A673 (cell line): ENCODE measurements at places on chromosomes 5 and 9. TPM values are rescaled to one million over a fixed set of nuclear protein-coding genes. Genes with fewer than 3 reads are reported as not detected.

Gene SCAMP1
- 28.7 and 30.2 TPM in 2 replicates for total RNA-seq

Gene PLPP7
- not detected in 2 replicates for total RNA-seq

Gene PCDHB4
- 2.4 and 2.7 TPM in 2 replicates for total RNA-seq

Gene OTULINL
- 0.13 and 0.59 TPM in 2 replicates for total RNA-seq

Gene ARHGAP26
- 25.5 and 25.8 TPM in 2 replicates for total RNA-seq

Gene UCK1
- total RNA-seq = 48.0 and 51.6 TPM in 2 replicates

DNA sequence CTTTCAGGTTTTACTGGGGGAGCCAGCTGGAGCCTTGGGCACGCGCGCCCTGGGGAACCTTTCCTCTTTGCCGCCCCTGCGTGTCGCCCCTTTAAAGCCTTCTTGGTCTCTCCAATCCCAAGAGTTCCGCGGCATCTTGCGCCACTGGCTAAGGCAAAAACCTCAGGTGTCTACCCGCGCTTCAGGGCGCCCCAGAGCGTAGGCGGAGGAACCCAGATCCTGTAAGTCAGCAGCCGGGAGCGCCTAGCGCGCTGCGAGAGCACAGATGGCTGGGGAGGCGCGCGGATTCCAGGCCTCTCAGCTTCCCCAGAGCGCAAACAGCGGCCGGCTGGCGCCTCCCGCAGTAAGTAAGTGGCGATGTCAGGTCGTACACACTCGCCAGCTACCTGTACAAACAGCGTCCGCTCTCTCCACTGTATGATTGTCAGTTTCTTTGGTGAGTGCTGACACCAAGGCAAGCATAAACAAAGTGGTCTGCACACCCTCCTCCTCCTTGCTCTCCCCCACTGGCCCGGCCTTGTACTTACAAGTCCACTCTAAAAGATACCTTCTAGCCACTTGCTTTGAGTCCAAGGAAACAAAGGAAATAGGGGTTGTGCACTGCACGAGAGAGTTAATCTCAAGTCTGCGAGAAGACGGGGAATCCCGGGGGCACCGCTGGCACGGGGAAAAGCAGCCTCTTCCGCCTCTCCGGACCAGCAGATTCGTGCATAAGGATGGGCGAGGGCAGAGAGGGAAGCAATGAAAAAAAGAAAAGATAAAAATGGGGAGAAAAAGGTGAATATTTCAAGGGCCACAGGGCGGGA, 2.9 kb downstream of the HTR1A start:
- no peak overlapping the region for H3K27ac ChIP-seq
- no peak overlapping the region for H3K4me3 ChIP-seq
- peak; percentile 15 for DNase-seq
- peaks cover 55% of the 10 kb centered on the region for H3K27me3 ChIP-seq

DNA sequence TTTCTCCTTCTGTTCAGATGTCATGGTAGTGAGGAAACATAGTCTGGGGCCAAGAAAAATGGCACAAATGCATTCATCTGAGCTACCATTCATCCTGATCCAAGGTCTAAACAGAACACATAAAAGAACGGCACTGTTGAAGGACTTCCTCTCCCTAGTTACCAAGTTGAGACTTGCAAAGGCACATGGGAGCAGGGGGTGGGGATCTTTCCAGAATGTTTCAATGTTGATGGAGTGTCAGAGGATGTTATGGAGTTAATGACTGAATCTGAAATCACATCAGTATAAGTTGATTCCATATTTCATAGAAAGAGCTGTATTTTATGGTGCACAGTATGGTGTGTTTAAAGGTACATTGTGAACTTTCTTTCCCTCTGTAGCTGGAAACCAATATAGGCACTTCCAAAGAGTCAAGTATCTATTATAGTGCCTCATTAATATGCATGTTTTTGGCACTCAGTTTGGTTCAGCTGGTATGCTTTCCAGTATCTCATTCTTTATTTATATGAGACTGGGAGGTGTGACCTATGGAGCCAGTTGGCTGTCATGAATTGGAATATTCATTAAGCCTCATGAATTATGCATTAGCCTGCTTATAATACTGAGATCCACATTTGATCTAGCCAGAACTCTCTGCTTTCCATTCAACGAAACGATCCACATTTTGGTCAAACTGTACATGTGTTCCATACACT, 603.0 kb downstream of the NR2F1-AS1 start:
- peak; percentile 25 for DNase-seq
- no peaks in the 10 kb centered on the region for H3K36me3 ChIP-seq
- H3K27me3 ChIP-seq = no peaks in the 10 kb centered on the region
- H3K4me3 ChIP-seq = no peak overlapping the region

- peak; percentile 31 for DNase-seq
- no peak overlapping the region for H3K4me3 ChIP-seq
- no peak overlapping the region for H3K27ac ChIP-seq
Observed at GRCh38 chr5:123811831-123812230, 299.9 kb downstream of the CSNK1G3 start.

GRCh38 chr9:120683150-120683549, 31.1 kb downstream of the MEGF9 start:
- H3K27me3 ChIP-seq = no peaks in the 10 kb centered on the region
- H3K4me3 ChIP-seq = no peak overlapping the region
- peaks cover 7% of the 10 kb centered on the region for H3K4me1 ChIP-seq
